Activated T-cell treated with anti-CD3 and anti-CD28 coated beads for 24 hours (primary cell): ENCODE measurements at places on chromosomes 5 and 9.
A peak's percentile ranks its signal among the peaks of the same experiment; 100 is the strongest.

GRCh38 chr5:20554001-20554400, 566.0 kb upstream of the CDH18 start:
- DNase-seq = no peak

GRCh38 chr5:40484495-40484894, 195.2 kb upstream of the PTGER4 start:
- DNase-seq = no peak

GRCh38 chr9:35635730-35636129, 15.0 kb downstream of the SIT1 start:
- DNase-seq = no peak

DNA sequence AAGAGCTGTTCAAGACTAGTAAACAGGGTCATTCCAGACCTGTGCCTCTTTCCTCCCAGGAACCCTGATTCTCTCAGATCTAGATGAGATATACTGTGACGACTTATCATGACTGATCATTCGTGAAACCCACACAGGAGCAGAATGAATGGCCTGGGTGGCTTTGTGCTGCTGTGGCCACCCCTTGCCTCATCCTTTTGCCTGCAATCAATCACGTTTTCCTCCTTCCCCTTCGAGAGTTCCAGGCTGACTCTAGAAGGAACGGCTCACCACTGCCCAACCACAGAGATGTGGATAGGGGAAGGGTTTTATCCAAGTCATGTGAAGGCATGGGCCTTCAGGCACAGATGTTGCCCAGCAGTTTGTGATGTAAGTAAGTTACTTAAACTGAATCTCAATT, 5.8 kb downstream of the ANXA6 start:
- peak; percentile 50 for DNase-seq

DNA sequence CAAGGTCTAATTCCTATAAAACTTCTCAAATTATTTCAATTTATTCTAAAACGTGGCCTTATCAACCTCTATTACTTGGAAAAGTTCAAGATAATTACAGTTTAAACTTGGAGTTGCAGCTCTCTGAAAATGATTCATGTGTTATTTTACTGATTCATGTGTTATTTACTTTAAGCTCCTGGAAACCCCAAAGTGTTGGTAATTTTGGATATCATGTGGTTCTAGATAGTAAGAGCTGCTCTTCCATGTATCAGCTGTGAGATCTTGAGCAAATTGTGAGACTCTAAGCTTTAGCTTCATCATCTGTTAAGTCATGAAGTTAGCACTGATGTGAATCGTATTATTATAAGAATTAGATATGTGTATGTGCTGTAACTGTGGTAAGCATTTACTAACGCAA, 749.2 kb downstream of the TLE4 start:
- DNase-seq = no peak

DNA sequence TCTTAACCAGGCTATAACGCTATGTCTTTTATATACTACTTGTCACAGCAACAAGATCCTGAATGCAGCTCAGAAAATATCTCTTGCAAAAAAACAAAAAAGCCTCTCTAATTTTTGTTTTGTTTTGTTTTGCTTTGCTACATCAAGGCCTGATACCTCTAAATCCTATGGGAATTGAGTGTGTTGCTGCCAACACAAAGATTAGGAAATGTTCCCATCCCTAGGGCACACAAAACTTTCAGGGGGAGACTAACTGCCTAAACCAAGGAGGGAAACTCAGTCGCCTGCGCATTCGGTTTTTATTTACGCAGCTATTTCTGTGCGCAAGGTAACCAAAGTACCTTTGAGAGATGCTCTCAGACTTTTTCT, 1.7 kb downstream of the SSBP2 start:
- DNase-seq = no peak

DNA sequence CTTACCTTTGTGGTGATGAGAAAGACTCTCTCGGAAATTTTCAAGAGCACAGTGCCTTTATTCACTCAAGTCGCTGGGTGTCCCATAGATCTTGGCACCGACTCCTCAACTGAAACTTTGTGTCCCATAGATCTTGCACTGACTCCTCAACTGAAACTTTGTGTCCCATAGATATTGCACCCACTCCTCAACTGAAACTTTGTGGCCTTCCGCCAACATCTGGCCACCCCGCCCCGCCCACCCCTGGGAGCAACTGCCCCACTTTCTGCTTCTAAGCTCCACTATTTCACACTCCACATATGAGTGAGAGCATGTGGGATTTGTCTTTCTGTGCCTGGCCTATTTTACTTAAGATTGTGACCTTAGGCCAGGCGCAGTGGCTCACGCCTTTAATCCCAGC, 12.7 kb upstream of the EGFL7 start:
- no peak for DNase-seq

- no peak for DNase-seq
Measured at GRCh38 chr9:14095277-14095676, 218.7 kb downstream of the NFIB start.

- no peak for DNase-seq
Measured at GRCh38 chr9:94904806-94905205, 178.3 kb downstream of the AOPEP start.

DNA sequence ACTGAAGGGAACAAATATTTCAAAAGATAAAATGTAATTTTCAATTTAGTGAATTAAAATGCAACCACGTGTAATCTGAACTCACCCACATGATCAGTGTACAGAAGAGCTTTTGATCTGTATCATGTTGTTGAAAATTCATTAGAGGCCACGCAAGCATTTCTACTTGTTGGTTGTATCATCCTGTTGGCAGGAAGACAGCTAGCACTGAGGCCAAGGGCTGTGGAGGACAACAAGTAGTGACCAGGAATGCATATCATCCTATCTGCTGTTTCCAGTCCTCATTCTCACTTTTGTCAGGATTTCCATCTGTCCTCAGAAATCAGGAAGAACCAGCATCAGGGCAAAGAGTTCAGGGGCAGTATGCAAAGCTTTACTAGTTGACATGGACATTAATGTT, 29.9 kb upstream of the CKS2 start:
- DNase-seq = no peak

DNA sequence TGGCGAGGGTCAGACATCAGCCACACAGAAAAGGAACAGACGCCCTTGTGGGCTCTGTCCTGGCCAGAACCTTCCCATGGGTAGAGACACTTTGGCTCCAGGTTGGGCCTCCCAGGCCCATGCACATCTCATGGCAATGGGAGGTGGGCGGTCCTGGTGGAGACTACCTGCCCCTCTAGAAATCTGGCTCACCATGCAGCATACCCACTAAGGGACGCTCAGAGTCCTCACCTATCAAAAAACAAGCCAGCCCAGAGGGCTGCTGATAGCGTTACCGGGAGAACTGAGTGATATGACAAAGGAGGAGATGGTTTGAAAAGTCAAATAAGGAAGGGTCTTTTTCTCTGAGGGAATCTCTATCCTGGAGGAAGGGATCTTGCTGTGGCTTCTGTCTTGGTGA, 62.1 kb downstream of the C5orf15 start:
- no peak for DNase-seq

GRCh38 chr9:4235871-4236804, 63.7 kb downstream of the GLIS3 start:
- DNase-seq = no peak

GRCh38 chr9:90070931-90071660, 466.3 kb downstream of the GADD45G start:
- DNase-seq = no peak

GRCh38 chr5:60529001-60529400, 171.0 kb downstream of the DEPDC1B start:
- DNase-seq = no peak

DNA sequence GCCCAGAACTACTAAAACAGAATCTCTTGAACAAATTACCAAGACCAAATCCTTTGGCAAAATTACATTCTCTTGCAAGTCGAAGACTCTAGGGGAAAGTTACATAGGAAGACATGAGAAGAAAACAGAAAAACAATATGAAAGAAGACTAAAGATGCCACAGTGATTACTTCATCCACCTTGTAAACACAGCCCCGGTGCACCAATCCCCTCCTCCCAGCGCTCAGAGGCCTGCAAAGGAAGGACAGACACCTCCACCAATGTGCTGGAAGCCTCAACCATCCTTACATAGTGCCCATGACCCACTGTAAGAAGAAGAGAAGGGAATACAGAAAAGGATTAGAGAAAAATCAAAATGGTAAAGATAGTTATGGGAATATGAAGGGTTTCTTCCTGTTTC, 218.5 kb downstream of the SPOCK1 start:
- no peak for DNase-seq

DNA sequence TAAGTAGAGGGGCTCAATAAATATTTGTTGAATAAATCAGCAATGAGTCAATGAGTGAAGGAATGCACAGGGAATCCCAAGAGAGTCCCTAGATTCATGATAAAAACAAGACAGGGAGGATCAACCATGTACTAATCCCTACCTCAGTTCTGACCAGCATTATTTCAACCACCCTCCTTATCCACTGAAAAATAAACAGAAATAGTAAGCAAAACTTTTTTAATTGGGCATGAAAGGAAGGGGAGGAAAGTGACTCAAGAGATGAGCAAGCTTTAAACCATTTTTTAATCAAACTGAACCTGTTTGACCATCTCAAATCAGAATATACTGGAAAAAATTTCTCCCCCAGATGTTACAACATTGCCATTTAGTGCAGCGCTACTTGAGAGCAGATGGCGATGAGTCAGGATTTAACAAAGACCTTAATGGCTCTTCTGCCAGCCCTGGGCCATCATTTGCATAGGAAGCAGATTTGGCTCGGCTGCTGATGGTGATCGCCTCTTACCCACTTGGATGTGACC, 194.8 kb upstream of the SLC30A5 start:
- DNase-seq = no peak

DNA sequence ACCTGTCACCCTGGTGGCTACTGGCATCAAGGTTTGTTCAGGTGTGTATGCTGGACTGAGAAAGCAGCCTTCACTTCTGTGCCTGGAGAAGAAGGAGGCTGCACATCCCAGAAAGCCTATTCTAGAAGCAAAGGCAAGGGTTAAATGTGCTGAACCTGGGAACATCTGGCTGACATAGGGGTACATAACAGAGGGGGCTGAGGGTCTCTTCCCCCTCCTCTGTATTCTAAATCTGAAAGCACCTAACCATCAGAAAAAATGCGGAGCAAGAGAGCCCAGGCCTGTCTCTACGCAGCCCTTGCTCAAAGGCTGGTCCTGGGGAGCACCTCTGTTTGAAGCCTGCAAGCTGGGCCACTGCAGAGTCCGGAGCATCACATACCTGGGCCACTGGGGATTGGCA, 53.2 kb upstream of the FSTL4 start:
- DNase-seq = no peak

DNA sequence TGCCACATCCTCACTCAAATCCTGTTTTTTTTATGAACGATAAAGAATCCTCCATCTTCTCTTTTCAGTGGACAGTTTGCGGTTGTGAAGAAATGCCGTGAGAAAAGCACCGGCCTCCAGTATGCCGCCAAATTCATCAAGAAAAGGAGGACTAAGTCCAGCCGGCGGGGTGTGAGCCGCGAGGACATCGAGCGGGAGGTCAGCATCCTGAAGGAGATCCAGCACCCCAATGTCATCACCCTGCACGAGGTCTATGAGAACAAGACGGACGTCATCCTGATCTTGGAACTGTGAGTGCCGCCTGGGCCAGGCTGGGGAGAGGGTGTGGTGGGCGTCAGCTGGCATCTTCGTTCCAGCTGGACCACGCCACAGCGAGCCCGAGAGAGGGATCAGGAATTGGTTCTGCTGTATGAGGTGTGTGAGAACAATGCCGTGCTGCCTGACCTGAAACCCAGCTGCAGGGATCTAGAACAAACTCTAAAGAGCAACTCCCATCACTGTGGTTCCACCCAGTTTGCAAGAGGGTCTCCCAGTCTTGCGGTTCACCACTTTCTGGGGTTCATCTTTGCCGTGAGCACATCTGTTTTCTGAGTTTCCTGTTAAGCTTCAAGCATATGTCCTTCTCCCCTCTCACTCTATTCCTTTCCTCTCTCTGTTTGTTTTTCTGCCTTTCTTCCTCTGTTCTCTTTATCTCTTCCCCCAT, 107.4 kb downstream of the DAPK1 start:
- DNase-seq = no peak

- DNase-seq = no peak
Measured at GRCh38 chr9:111233963-111234362, 96.1 kb downstream of the OR2K2 start.

GRCh38 chr5:171711571-171711970, 74.0 kb upstream of the SMIM23 start:
- no peak for DNase-seq

- no peak for DNase-seq
Measured at GRCh38 chr5:44919560-44919959, 110.8 kb downstream of the MRPS30 start.

DNA sequence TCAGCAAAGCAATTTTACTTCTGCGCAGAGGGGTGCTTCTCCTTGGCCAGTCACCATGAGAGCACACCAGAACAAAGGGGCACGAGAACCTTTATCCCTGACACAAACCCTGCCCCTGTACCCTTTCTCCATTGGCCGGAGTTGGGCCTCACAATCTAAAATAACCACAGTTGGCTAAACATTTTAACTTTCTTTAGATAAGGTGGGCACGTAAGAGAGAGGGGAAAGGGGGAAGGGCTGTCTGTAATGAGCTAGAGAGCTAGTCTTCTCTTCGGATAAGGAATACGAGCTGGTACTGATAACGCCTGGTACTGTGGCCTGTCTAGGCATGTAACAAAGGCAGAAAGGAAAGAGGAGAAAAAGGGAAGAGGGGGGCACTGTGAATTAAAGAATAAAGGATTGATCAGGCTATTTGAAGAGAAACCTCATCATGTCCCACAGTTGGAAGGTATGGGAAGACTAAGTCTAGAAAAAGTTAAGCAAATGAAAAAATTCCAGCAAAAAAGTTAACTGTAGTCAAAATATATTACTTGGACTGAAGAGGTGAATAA, 1.8 kb upstream of the IARS1 start:
- no peak for DNase-seq

GRCh38 chr5:129852747-129853352, 51.4 kb upstream of the CHSY3 start:
- DNase-seq = peak; percentile 59

DNA sequence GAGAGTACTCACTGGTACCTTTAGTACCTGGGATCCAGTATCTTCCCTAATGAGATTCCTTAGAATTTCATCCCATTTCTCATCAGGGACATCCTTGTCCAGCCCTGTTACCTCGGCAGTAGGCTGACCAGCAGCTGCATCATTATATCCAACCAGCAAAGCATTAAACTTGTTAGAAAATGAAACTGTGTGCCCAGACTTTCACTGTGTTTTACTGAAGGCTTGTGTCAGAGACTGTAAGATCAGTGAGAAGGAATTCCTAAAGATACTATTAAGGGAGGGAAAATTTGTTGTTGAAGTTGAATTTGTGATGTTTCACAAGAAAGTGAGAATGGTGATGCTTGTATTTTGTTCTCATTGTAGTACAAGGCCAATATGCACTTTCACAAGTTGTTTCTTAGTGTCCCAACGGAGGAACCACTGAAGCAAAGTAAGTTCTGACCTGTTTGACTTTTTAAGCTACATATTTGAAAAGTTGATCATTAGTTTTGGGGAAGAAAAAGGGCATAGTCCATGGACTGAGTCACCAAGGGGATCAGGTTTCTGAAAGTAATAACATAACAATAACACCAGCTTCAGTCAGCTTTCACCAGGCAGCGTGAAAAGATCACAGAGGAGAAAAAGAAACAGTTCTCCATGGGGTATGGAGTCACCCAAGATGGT, 48.8 kb downstream of the GRAMD2B start:
- DNase-seq = no peak
